ENCODE measurements at places on chromosomes 5 and 9. TPM values are rescaled to one million over a fixed set of nuclear protein-coding genes. Genes with fewer than 3 reads are reported as not detected.

Gene PCDHGC3
- total RNA-seq: 6.8 TPM

Gene LECT2
- total RNA-seq: not detected

Gene POLR1E
- 44.6 TPM for total RNA-seq

Gene SH2D3C
- 0.17 TPM for total RNA-seq

Gene GRM6
- not detected for total RNA-seq

Gene FIBCD1
- 14.4 TPM for total RNA-seq

Gene ACTBL2
- 0.05 TPM for total RNA-seq

Gene TRIM7
- total RNA-seq: 42.8 TPM

Gene AIF1L
- total RNA-seq: 1.3 TPM

Gene TEX48
- not detected for total RNA-seq

Gene C9orf153
- total RNA-seq: not detected

Gene GABRA1
- total RNA-seq: not detected

Gene RLN1
- not detected for total RNA-seq

Gene ADAMTS2
- total RNA-seq: 0.11 TPM

Gene DOCK8
- total RNA-seq: 0.55 TPM

Gene PCDHB10
- total RNA-seq: 0.05 TPM

Gene IL31RA
- 1.8 TPM for total RNA-seq

Gene KLF9
- 0.71 TPM for total RNA-seq

Gene NEUROG1
- not detected for total RNA-seq

Gene SHISAL2B
- not detected for total RNA-seq

Gene PAX5
- not detected for total RNA-seq

Gene HSPB3
- not detected for total RNA-seq

Gene CCIN
- not detected for total RNA-seq

All from A549 treated with DMSO at 1 μM for 4 hours (cell line).